ENCODE measurements at places on chromosomes 6 and 20. TPM values are rescaled to one million over a fixed set of nuclear protein-coding genes. Genes with fewer than 3 reads are reported as not detected.

CLDN20 gene
- not detected for total RNA-seq

DNA sequence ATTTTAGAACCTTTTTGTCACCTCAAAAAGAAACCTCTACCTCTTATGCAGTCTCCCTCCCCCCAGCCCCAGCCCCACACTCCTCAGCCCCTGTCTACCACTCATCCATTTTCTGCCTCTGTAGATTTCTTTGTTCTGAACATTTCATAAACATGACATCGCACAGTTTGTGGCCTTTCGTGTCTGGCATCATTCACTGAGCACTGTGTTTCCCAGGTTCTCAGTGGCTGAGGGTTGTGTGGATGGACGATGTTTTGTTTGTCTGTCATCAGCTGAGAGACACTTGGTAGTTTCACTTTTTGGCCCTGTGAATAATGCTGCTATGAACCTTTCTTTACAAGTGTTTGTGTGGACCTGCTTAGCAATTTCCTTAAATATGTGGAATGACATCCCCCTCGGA, 64.5 kb downstream of the FAM120B start:
- DNase-seq: no peak

DNA sequence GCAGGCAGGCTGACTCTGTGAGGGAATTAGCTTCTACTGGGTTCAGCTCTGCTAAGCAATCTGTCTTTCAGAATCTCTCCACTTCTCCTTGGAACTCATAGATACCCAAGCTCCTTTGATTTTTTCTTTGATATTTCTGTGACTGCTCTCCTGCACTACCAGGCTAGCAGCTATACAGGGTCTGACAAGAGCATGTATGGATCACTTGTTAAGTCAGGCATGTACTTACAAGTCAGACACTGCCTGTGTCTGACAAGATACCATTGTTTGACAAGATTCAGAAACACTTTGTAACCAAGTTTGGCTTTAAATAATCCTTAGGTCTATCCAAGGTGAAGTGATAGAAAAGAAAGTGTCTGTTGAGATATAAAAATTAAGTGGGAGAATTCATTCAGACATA, 79.5 kb downstream of the SESN1 start:
- DNase-seq: no peak

STX11 gene
- 0.30 TPM for total RNA-seq

OR2J3 gene
- 0.30 TPM for total RNA-seq

GRCh38 chr6:31366693-31367470, 9.9 kb upstream of the HLA-B start:
- DNase-seq: peak; percentile 91

GRCh38 chr6:154653853-154654252, 79.4 kb upstream of the SCAF8 start:
- DNase-seq: no peak

Measured in WTC11 (cell line).